NB4 (cell line): ENCODE measurements at places on chromosomes 6 and 20.

DNA sequence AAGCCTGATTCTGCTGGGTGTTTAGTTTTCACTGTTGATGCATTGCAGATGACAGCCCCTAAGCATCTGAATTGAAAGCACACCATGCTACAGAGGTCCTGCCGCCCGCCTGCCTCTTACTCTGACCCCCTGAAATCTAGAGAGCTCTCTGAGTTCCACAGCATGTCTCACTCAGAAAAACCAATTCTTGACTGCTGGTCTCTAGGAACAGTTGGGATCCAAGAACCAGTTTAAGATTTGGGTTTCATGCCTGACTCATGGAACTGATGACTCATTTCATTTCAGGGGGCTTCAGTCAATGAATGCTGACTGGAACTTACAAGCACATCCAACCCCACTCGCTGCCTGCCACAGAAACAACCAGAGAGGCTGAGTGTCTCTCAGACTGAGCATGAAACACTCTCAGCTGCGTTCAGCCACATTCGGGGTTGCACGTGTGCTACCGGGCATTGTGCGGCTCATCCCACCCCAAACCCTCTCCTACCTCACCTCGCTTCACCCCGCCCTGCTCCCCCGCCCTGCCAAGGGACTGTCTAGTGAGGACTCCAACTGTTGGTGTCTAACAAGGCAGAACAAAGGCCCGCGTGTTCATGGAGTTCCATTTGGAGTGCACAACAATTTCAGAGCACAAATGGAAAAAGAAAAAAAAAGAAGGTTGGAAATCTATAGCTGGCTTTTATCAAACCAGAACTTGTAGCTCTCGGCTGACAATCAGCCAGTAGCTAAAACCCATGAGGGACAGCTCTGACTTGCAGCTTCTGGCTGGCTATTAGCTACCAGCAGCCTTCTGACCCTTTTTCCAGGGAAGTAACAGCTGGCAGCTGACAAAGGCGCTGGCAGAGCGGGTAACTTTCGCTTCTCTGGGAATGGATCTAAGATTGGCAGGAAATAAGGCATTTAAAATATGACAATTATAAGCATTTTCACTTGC is 20.0 kb upstream of the TRAF3IP2 start:
- no peak for DNase-seq

GRCh38 chr6:51617751-51618150 is 469.7 kb downstream of the PKHD1 start:
- DNase-seq = no peak

DNA sequence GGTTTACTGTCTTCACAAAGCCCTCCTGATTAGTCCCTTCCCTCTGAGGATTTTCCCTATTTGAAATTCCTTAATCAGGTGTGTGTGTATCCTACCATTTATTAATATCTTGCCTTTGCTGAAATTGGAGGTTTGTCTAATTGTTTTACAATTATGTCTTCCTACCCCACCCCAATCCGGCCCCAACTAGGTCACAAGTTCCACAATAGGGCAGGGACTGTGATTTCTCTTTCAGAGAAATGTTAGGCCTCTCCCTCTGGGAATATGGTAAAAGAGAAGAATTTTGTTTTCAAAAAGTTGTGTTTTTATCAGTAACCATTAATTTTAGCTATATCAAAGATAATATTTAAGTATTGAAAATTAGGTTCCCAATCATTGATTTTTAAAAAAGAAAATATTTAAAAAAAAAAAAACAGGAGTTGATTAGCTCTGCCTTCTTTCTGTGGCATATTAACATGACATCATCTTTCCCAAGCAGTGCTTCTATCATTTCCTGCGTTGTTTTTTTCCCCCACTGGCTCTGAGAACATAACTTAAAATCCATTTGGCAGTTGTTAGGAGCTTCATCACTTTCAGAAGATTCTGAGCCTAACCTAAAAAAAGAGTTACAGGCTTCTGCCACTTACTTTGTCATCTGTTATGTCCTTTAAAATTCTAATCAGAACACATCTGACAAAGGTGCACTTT is 36.1 kb downstream of the BLOC1S5 start:
- DNase-seq = no peak

DNA sequence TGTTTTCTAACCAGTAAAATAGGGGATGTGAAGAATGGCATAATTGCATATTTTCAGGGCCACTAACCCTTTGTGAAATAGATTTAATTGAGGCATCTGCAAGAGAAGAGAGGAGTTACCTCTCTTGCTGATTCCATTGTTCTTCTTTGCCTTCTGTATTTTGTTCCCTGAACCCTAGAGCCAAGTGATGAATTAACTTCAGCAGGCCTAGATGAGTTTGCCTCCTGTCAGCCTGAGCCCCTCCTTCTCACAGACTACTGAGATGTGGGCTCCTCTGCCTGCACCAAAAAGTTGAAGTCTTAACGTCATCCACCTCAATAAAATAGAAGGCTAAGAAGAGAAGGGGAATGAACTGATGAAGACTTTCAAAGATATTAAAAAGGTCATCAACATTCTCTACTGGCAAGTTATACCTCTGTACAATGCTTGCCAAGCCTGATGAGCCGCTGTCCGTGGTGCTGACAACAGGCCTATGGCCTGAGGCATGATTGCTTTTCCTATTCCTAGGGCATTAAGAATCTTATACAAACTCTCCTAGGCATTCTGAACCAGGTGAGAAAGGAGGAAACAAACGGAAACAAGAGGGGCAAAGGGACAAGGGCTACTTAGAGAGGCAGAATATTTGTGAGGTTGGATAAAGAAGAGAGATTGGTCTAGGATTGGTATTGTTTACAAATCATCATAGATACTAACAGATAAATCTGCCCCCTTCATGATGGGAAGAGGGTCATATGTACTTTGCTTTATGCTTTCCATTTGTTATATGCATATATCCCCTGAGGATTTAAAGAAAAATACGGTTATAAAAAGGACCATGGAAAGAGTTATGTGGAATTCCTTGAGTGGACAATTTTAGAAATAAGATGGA is 46.8 kb downstream of the CD24 start:
- DNase-seq = peak; percentile 53

- DNase-seq = no peak
Measured at GRCh38 chr6:38116248-38116647, 296.7 kb downstream of the ZFAND3 start.

- DNase-seq = no peak
Measured at GRCh38 chr6:79821859-79822258, 125.5 kb downstream of the ELOVL4 start.

DNA sequence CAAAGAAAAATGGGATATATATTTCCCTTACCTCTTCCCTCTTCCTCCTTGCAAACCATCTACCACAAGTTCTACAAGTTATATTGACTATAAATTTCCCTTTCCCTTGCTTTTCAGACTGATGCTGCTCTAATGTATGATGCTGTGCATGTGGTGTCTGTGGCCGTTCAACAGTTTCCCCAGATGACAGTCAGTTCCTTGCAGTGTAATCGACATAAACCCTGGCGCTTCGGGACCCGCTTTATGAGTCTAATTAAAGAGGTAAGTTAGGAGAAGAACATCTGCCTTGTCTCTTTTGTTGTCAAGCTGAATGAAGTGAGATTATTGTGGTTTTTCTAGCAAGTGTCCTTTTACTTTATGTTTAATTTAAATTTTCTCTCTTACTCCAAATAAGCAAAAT is 406.0 kb downstream of the GRIK2 start:
- DNase-seq = no peak

- DNase-seq = no peak
Measured at GRCh38 chr20:17287503-17287902, 60.7 kb downstream of the PCSK2 start.

- DNase-seq = no peak
Measured at GRCh38 chr6:87124074-87124473, 29.2 kb upstream of the CGA start.

DNA sequence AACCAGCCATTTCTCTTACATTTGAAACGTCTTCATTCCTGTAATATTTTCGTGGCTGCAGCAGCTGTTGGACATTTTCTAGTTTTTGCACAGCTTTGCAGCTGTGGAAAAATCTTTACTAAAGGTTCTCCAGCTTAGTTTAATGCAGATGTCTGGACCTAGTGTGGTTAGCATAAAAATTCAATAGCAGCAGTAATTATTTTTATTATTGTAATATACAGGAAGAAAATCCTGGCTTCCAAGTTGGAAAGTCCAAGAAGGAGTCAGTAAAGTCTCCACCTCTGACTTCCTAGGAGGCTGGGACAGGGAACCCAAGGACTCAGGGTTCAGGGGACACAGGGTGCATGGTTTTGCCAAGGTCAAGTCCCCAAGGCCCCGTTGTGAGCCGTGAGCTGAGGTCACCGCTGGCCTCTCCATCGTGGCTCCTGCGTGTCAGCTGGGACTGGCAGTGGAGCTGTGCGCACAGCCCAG is 230.6 kb downstream of the FNDC1 start:
- DNase-seq = no peak

- DNase-seq = no peak
Measured at GRCh38 chr6:126145351-126145750, 159.0 kb downstream of the TRMT11 start.

GRCh38 chr6:140867336-140867735 is 1265.4 kb upstream of the GJE1 start:
- peak; percentile 44 for DNase-seq

GRCh38 chr20:24855848-24856247 is 93.2 kb upstream of the CST7 start:
- no peak for DNase-seq

GRCh38 chr20:33013701-33014326 is 6.3 kb downstream of the BPIFB2 start:
- no peak for DNase-seq

- peak; percentile 70 for DNase-seq
Measured at GRCh38 chr6:105591053-105591452, 188.2 kb upstream of the PREP start.

DNA sequence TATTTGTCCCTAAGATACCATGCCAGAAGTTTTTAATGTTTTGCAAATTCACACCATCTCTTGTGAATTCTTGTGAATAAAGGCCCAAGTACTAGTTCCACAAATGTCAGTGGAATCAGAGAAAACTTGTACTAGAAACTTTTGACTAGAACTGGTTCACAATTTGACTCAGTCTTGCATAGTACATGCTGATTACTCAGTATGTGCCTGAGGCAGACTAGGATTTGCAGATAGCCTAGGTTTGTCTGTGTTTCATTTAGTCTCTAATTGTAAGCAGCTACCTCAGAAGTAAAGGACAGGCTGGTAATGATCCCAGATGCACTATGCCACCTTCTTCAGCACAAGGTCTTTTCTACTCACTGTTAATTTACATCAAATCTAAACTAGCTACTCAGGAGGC is 34.2 kb upstream of the GSTA4 start:
- no peak for DNase-seq

GRCh38 chr6:25504661-25505060 is 147.4 kb upstream of the SCGN start:
- no peak for DNase-seq

DNA sequence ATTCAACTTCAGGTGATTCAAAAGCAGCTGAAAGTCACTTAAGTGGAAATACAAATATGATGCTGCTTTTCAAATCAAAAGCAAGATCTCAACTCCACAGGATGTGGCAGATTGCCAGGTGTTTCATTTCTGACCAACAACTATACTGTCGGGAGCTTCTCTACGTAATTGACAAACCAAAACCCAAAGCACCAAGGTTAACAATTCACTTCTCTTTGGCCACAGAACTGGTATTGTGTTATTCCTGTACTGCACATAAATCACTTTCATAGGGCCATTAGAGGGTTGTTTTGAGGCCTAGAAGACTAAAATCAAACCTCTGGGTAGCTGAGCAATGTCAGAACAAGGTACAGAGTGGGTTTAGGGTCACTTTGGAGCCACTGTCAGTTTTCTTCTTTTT is 169.7 kb downstream of the HAO1 start:
- DNase-seq = no peak

GRCh38 chr6:3800850-3801591 is 48.2 kb upstream of the FAM50B start:
- no peak for DNase-seq

DNA sequence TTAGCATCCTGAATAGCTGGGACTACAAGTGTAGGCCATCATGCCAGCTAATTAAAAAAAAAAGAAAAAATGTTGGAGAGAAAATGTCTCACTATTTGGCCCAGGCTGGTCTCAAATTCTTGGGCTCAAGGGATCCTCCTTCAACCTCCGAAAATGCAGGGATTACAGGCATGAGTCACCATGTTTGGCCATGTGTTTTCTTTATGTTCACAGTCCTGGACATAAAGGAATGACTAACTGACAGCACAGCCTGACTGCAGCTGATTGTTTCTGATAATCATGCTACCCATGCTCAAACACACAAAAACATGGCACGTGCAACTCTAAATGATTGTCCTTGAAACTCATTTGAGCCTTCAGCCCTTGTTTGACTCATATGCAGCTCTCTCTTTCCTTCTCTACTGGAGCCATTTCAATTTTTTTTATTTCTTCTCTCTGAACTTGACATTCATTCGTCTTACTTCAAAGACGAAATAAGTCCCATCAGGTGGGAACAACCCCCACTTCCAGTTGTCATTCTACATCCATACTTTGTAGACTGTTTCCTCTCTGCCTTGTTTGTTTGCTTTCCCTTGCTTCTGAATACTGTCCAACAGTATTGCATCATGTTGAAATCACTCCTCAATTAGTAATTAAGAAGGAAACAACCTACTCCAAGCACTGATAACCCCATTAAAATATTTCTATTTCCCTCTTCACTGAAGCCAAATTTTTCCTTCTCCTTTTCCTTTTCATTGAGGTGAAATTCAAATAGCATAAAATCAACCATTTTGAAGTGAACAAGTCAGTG is 413.0 kb downstream of the BMP2 start:
- no peak for DNase-seq

DNA sequence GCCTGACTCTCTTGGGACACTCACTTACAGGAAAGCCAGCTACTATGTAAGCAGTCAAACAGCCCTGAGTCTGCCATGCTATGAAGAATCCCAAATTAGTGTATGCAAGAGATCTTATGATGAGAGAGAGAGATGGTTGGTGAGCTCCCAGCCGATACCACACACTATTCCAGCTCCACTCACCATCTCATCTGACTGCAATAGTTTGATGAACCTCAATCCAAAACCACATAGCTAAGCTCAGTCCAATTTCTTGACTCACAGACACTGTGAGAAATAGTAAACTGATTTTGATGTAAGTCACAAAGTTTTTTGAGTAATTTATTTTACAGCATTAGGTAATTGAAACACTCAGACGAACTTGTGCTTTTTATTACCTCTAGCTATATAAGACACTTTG is 441.4 kb downstream of the COL12A1 start:
- DNase-seq = no peak
